ENCODE measurements at places on chromosomes 2 and 18.

GRCh38 chr2:105896765-105897163 is 152.1 kb downstream of the NCK2 start:
- DNase-seq: no peak

DNA sequence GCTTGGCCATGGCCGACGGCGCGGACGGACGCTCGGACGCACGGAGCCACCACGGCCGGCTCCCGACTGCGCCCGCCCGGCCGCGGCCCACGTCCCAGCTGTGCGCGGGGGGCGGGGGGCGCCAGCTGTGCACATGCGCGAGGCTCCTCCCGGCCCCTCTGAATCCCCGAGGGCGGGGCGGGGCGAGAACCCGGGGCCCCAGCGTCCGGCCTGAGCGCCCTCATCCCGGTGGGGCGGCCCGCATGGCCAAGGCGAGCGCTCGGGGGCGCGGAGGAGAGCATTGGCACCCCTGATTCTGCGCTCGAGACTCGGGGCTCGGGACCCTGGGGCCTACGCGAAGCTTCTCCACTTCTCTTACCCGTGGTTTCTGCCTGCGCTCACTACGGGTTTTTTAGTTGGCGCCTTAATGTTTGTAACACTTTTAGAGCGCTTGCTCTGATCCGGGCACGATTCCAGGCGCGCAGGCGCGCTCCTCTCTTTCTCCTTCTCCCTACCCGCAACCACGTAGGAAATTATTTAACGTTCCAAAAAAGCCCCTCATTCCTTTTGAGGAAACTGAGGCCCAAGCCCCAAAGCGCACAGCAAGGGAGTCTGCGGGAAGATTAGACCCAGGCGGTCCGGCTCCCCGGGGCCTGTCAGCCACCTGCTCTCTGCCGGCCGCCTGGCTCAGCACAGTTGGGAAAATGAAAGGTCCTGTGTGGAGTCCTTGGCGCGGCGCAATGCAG is at the start of gene PXDN:
TSS of gene PXDN (minus strand) at position 70 of the 725 bp plus-strand sequence. CDS start at position 10, 60 bp downstream.
- peak; percentile 42 for DNase-seq

DNA sequence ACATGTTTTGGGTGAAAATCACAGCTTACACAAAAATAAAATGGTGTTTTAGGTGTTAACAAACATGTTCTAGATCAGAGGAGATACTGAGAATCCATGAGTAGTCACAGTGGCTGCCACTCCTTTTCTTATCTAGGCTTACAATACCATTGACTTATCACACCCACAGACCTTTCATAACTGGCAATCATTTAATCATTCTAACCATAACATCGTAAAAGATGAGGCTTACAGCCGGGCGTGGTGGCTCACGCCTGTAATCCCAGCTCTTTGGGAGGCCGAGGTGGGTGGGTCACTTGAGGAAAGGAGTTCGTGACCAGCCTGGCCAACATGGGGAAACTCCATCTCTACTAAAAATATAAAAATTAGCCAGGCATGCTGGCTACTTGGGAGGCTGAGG is 18.8 kb upstream of the SERPINB5 start:
- no peak for DNase-seq

GRCh38 chr18:46152436-46152807 is 48.2 kb downstream of the HAUS1 start:
- DNase-seq: no peak

GRCh38 chr18:46278481-46279465 is 174.6 kb downstream of the HAUS1 start:
- DNase-seq: peak; percentile 61

- peak; percentile 15 for DNase-seq
Observed at GRCh38 chr18:45197526-45197970, 417.7 kb upstream of the SLC14A2 start.

DNA sequence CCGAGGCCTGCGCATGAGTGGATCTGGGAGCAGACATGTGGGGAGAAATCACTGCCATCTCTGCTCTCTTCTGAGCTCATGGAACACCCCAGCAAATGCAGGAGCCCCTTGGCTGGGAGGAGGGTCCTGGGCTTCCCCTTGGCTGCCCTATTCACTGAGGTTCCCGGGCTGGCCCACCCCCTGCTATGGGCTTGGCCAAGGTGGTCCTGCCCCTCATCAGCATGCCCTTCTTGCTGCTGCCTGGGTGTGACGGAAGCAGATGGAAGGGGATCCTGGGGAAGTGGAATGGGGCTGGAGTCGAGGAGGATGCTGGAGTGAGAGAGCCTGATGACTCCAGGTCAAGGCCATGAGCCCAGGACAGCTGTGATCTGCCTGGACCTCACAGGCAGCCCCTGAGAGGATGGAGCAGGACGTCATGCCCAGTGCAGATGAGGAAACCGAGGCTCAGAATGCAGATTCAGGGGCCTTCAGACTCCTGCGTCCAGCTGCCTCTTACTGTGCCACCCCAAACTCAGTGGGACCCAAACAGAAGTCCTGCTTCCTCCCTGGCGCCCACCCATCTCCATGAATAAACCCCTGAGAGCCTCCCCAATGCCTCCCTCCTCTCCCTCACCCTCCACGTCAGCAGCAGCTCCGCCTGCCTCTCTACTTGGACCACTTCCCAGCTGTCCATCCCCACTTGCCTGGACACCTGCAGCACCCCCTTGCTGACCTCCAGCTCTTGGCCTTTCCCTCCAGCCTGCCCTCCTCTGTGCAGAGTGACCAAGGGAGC is 4.0 kb downstream of the SNED1 start:
- no peak for DNase-seq

DNA sequence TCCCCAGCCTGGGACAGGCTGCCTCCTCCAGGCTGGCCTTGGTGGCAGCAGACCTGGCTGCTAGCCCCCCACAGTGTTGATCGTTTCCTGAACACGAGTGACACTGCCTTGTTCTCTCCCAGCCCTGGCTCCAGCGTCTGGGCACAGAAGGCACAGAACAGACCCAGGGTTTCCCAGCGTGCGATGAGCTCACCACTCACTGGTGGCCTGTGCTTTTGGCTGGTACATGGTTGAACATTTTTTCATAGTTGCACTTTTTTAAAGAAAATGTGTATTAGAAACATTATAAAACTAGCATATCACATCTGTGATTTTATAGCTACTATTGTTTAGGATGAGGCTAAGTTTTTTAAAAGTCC is 40.9 kb downstream of the SCTR start:
- no peak for DNase-seq

DNA sequence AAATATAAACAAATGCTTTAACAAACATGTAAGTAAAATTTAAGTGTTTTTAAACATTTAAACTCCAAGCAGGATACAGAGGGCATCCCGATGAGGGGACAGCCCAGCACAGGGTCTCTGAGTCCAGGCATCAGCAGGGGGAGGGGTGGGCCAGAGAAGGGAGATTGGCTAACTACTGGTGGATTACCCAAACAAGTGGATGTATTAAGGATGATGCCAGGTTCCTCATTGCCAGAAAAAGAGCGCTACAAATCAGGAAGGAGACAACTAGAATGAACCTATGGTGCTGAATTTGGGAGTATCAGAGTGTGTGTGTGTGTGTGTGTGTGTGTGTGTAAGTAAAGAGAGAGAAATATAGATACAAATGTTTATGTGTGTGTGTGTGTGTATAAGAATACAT is 162.0 kb upstream of the RMP24 start:
- DNase-seq: no peak

- no peak for DNase-seq
Observed at GRCh38 chr2:54520687-54521086, 64.6 kb downstream of the SPTBN1 start.

DNA sequence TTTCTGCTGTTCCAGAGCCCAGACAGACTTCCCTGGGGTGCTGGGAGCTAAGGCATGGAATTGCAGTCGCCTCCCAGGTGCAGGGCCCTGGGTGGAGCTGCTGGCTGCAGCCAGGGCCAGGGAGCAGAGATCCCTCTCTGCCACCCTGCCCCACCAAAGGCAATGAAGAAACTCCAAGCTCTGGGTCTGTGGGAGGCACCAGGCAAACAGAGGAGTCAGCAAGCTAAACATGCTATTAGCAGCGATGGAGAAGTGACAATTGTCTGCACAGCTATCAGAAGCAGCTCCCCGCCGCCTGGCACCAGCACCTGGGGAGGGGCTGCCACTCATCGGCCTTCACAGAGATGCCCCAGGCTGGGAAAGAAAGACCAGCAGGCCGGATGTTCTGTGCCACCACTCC is 28.0 kb upstream of the COX5B start:
- no peak for DNase-seq

- no peak for DNase-seq
Observed at GRCh38 chr2:126736133-126736874, 80.3 kb downstream of the GYPC start.

DNA sequence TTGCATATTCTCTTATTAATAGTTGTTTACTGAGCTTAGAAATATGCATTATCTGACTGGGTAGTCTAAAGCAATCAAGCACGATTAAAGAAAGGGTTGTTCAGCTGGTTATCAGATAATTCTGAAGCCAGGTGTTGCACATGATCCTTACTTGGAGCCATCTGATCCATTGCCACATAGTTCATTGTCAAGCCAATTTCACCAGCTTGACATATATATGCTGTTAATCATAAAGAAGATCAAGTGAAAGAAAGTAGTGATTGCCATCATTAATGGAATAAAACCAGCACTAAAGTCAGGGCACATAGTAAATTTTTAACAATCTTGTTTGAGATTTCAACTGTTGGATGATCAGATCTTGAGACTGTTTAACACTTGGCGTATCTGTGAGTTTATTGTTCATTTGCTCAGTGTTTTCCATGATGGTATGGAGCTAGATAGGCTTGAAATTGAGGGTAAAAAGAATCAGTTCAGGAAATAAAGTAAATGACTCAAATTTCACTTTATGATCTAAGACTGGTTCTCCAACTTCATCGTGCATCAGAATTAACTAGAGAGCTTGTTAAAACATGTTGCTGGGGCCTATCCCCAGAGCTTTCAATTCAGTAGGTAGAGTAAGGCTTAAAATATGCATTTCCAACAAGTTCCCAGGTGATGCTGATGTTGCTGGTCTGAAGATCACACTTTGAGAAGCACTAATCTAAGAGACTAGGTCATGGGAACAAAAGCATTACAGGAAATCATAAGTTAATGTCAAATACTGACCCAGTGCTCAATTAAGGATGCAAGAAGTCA is 539.6 kb downstream of the SATB2 start:
- no peak for DNase-seq

DNA sequence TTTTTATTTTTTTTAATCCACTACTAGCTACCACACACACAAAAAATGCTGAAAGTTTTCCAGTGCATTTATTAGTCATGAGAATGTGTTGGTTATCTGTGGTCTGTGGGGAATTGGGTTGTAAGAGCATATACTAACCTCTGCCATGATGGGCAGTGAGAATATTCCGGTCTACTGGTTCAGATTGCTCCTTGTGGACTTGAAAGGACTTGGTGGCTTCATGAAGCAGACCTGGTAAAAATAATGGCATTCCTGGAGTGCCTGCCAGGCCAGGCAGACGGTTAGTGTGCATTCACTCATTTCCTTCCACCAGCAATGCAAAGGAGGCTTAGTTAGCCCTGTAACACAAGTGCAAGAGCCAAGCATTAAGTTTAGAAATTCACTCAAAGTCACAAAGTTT is 150.8 kb downstream of the THSD7B start:
- DNase-seq: no peak

- DNase-seq: peak; percentile 27
Observed at GRCh38 chr2:144515696-144516410, 4.1 kb downstream of the ZEB2 start.

DNA sequence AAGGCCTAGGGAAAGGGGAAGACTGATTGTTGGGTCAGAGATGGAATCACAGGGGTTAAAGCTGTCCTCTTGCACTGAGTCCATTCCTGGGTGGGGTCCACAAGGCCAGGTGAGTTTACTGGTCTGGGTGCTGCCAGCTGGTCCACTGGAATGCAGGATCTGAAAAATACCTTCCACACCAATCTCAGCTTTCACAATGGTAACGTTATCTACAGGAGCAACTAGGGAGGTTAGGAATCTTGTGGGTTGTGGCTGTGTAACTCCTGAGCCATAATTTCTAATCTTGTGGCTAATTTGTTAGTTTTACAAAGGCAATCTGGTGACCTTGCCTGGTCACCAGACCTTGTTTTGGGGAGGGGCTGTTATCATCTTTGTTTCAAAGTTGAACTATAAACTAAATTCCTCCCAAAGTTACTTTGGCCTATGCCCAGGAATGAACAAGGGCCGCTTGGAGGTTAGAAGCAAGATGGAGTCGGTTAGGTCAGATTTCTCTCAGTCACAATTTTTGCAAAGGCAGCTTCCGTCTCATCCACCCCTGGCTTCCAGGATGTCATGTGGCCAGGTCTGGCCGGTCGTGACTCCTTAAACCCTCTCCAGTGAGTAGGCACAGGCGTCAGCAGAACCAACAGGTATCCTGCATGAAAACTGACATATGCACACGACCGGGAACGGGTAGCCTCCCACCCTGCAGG is 123.3 kb upstream of the SH3BP4 start:
- DNase-seq: no peak

DNA sequence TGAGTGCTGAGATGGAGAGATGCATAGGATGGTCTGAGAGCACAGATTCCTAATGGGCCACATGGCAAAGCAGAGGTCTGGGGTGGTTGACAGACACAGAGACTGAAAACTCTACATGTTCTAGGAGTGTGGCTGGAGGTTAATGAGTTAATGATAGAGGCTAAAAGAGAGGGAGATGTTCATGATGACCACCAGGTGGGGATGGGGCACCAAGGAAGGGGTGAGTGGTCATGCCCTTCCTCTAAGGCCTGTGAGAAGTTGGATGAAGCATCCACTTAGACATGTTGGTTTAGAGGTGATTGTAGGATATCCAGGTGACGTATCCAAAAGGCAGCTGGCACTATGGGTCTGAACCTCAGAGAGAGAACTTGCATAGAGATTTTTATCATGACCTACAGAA is 102.1 kb downstream of the LRP2 start:
- no peak for DNase-seq

DNA sequence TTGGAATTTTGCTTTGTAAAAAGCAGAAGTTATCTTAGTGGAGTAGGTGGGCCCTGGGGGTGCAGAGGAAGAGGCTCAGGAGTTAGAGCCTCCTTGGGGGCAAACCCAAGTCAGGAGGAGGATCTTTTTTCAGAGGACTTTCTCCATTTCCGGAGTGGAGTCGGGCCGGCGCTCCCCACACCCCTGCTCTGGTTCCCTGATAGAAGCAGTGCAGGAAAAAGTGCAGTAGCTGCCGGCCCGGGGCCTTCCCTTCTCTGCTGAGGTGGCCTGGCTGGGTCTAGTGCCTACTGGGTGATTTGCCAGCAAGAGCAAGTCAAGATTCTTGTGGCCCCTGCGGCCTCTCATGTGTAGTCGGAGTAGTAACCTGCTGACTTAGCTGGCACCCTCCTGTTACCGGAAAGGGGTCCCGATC is 124.2 kb upstream of the HS6ST1 start:
- no peak for DNase-seq

DNA sequence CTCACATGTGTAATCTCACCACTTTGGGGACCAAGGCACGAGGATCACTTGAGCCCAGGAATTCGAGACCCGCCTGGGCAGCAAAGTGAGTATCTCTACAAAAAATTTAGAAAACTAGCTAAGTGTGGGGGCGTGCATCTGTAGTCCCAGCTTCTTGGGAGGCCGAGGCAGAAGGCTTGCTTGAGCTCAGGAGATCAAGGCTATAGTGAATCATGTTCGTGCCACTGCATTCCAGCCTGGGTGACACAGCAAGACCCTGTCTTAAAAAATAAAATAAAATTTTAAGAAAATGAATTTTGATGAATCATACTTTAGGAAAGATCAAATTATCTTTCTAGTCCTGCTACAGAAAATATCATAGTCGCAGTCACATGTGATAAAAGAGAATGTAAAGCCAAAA is 46.9 kb downstream of the CABYR start:
- DNase-seq: no peak

GRCh38 chr2:231290321-231291015 is 92.0 kb downstream of the ARMC9 start:
- no peak for DNase-seq

GRCh38 chr2:203909261-203909967 is 27.1 kb upstream of the ICOS start:
- peak; percentile 88 for DNase-seq
